ENCODE measurements at places on chromosomes 6 and 20.

DNA sequence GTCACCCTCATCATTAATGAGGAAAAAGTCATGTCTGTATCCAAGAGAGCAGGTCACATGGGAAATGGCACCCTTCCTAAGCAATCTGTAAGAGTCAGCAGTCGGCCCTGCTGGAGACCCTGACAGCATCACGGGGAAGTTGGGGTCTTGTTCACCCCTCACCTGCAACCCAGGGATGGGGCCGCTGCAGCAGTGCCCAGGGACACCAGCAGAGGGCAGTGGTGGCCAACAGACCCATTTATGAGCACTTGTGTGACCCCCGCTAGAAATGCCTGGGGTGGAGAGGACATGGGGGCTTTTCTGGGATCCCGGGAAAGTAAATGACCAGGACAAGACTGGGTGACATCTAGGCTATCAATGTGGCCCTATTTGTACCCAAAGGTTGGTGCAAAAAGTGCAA, 35.9 kb downstream of the ANKRD60 start:
- H3K4me1 ChIP-seq, result no peaks in the 10 kb centered on the region
- DNase-seq, result peak; percentile 14
- peaks cover 3% of the 10 kb centered on the region for H3K27me3 ChIP-seq
- no peak overlapping the region for H3K4me3 ChIP-seq

DNA sequence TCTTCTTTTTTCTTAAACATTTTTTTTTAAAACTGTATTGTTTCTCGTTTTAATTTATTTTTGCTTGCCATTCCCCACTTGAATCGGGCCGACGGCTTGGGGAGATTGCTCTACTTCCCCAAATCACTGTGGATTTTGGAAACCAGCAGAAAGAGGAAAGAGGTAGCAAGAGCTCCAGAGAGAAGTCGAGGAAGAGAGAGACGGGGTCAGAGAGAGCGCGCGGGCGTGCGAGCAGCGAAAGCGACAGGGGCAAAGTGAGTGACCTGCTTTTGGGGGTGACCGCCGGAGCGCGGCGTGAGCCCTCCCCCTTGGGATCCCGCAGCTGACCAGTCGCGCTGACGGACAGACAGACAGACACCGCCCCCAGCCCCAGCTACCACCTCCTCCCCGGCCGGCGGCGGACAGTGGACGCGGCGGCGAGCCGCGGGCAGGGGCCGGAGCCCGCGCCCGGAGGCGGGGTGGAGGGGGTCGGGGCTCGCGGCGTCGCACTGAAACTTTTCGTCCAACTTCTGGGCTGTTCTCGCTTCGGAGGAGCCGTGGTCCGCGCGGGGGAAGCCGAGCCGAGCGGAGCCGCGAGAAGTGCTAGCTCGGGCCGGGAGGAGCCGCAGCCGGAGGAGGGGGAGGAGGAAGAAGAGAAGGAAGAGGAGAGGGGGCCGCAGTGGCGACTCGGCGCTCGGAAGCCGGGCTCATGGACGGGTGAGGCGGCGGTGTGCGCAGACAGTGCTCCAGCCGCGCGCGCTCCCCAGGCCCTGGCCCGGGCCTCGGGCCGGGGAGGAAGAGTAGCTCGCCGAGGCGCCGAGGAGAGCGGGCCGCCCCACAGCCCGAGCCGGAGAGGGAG, 580 bp downstream of the VEGFA start:
- H3K36me3 ChIP-seq, result peaks cover 17% of the 10 kb centered on the region
- peak; percentile 42 for DNase-seq
- H3K4me1 ChIP-seq, result peaks cover 38% of the 10 kb centered on the region
- H3K4me3 ChIP-seq, result peak overlapping the region; percentile 93
- no peaks in the 10 kb centered on the region for H3K27me3 ChIP-seq

GRCh38 chr20:55253781-55254180, 751.5 kb downstream of the CBLN4 start:
- DNase-seq, result no peak
- no peaks in the 10 kb centered on the region for H3K27me3 ChIP-seq

- peaks cover 6% of the 10 kb centered on the region for H3K27me3 ChIP-seq
- no peak overlapping the region for H3K27ac ChIP-seq
- H3K4me1 ChIP-seq, result no peaks in the 10 kb centered on the region
- H3K36me3 ChIP-seq, result no peaks in the 10 kb centered on the region
- DNase-seq, result no peak
- H3K4me3 ChIP-seq, result no peak overlapping the region
These were observed 8.9 kb upstream of the LKAAEAR1 start for GRCh38 chr20:64093013-64093503.

DNA sequence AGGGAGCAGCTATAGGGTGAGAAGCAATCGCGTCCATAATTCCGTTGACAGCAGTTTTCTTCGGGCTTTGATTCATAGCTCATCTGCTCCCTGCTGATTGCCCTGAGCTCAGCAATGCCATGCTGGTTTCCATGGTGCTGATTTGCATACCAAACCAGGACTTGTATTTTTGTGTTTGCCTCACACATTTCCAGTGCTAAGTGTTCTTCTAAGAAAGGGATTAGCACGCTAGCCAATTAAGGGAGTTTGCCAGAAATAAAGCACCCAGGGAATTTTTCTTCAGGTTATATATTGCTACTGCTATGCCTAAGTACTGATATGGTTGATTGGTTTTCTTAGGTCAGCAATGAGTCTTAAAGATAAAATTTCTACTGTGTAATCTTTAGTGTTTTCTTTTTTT, 177.6 kb downstream of the PLCB1 start:
- no peaks in the 10 kb centered on the region for H3K36me3 ChIP-seq
- no peak overlapping the region for H3K27ac ChIP-seq
- peaks cover 7% of the 10 kb centered on the region for H3K4me1 ChIP-seq
- DNase-seq, result no peak
- H3K27me3 ChIP-seq, result peaks cover 12% of the 10 kb centered on the region

DNA sequence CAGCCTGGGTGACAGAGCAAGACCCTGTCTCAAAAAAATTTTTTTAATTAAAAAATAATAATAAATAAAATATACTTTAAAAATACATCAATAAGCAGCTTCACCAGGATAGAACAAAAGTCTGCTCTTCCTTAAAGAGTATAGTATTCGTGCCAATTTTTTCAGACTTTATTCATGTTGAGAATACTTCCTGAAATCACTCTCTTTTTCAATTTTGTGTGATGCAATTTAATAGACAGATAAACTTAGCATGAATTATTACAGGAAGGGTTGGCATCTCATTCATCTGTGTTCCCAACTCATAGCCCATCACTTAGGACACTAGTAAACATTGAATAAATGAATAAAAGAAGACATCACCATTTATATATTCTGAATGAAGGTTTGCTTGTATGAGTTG, 52.4 kb downstream of the IPCEF1 start:
- no peak for DNase-seq
- H3K27ac ChIP-seq, result no peak overlapping the region
- H3K4me1 ChIP-seq, result peaks cover 12% of the 10 kb centered on the region
- peaks cover 35% of the 10 kb centered on the region for H3K27me3 ChIP-seq
- H3K36me3 ChIP-seq, result no peaks in the 10 kb centered on the region

DNA sequence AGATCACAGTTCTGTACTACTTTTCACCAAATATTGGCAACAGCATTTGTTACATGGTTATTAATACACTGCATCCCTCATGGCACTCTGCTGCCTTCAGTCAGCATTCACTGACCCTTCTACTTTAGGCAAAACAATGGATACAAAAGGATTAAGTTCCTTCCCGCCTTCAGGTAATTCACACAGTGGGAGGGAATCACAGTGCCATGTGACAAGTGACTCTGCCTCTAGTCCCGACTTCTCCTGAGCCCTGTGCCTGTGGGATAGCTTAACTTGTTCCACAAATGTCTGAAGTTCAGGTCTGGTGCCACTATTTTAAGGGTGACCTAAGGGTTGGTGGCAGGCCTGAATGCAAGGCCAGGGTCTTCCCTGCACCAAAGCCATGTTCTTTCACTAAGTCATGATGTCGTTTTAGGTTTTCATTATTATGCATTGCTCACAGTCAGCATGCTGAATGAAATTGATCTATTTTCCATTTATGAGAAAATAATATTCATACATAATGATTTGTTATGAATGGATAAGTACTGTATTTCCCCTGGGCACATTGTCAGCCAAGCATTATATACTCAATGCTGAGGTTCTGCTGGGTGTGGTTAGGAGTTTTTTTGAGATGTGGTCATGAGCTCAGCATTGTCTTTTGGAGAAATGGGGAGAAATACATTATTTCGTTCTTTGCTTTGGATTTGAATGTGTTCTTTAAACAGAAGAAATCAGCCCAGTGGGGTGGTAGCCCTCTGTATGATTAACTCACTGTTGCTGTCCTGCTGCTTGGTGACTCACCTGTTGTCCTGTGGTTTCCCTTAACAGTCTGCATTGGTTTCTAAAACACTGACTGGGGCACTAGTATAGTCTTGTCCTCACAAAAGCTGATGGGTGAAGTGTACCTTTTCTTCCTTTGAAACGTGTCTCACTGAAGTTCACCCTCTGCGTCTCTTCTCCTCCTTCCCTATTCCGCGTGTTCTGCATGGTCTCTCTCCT, 66.4 kb downstream of the AFDN start:
- H3K36me3 ChIP-seq, result no peaks in the 10 kb centered on the region
- no peak overlapping the region for H3K27ac ChIP-seq
- no peaks in the 10 kb centered on the region for H3K4me1 ChIP-seq
- H3K4me3 ChIP-seq, result no peak overlapping the region

GRCh38 chr6:111119571-111120329, 32.4 kb downstream of the SLC16A10 start:
- peaks cover 6% of the 10 kb centered on the region for H3K4me1 ChIP-seq
- DNase-seq, result no peak
- no peaks in the 10 kb centered on the region for H3K27me3 ChIP-seq
- no peak overlapping the region for H3K27ac ChIP-seq

- peak overlapping the region; percentile 86 for H3K4me3 ChIP-seq
- H3K36me3 ChIP-seq, result peaks cover 22% of the 10 kb centered on the region
- no peak for DNase-seq
- peak overlapping the region; percentile 88 for H3K27ac ChIP-seq
- peaks cover 44% of the 10 kb centered on the region for H3K4me1 ChIP-seq
These were observed 861 bp downstream of the PCMTD2 start for GRCh38 chr20:64256282-64256935.

DNA sequence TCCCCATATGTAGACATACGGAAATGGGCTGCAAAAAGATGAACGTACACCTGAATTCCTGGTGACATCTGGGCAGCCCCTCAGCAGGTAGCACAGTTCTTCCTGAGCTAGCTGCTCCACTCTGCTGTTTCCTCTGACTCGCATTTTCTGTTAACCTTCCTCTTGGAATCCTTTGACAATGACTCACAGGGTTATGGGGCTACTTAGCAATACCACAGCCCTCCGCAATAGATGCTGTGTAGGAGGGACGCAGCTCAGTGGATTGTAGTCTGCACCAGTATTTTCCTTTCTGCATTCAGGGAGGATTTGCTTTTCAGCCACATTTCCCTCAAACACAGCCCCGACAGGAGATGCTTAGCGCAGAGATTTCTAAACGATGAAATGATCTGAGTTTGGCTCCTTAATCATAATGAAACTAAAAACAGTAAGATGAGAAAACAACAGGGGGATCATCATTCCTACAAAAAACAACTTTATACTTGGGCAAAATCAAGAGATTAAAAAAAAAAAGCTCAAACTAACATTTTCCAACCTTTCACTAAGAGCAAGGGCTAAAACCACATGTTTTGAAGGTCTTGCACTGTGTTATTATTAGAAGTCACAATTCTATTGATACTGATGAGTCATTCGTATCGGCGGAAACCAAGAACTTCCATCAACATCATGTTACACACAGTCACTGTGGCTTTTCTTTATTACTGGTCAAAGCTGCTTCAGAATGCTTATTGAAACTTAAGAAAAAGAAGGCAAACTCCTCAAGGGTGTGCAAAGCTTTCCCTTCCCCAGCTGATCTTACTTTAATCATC, 12.2 kb downstream of the BACH2 start:
- H3K27me3 ChIP-seq, result no peaks in the 10 kb centered on the region
- peak overlapping the region; percentile 90 for H3K27ac ChIP-seq
- peak overlapping the region; percentile 71 for H3K4me3 ChIP-seq
- peaks cover 83% of the 10 kb centered on the region for H3K4me1 ChIP-seq
- peaks cover 56% of the 10 kb centered on the region for H3K36me3 ChIP-seq

- H3K27ac ChIP-seq, result peak overlapping the region; percentile 82
- H3K4me3 ChIP-seq, result peak overlapping the region; percentile 30
- DNase-seq, result no peak
- no peaks in the 10 kb centered on the region for H3K36me3 ChIP-seq
- H3K4me1 ChIP-seq, result peaks cover 15% of the 10 kb centered on the region
These were observed 12.1 kb downstream of the SLC2A4RG start for GRCh38 chr20:63751471-63752271.

- peak overlapping the region; percentile 20 for H3K27ac ChIP-seq
- DNase-seq, result peak; percentile 77
- peaks cover 8% of the 10 kb centered on the region for H3K4me1 ChIP-seq
These were observed 11.4 kb downstream of the KCNK17 start for GRCh38 chr6:39302669-39303424.

DNA sequence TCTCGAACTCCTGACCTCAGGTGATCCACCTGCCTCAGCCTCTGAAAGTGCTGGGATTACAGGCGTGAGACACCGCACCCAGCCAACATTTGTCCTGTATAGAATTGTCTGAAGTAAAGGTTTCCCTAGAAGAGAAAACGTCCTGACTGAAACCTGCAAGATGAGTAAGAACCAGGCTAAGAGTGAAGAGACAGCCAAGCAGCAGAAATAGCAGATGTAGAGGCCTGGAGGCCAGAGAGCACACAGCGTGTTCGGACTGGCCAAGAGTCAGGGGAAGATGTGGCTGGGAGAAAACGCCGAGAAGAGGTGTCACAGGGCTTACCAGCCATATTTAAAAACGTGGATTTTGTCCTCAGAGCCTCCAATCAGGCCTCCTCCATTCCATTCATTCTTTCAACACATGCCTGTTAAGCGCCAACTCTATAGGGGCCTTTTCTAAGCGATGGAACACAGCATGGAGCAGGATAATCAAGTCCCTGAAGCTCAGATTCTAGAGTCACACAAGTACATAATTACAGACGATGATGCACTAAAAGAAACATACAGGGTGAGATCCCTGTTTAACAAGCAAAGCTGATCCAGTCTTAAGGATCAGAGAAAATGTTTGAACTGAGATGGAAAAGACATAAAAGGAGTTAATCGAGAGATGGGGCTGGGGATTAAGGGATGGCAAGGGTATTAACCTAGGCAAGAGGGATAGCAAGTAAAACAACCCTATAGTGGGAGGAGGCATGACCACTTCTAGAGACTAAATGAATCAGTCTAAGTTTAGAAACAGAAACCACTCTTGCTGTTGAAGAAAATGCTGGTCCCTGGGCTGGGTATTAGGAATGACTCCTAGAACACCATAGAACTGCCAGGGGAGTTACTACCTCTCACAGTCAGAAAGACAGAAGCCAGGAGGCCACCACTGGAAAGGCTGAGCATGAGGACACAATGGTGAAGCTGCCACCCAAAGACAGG, 4.8 kb downstream of the ZCCHC3 start:
- no peak for DNase-seq
- H3K4me1 ChIP-seq, result peaks cover 38% of the 10 kb centered on the region
- H3K36me3 ChIP-seq, result peaks cover 42% of the 10 kb centered on the region
- H3K27me3 ChIP-seq, result no peaks in the 10 kb centered on the region

- H3K27me3 ChIP-seq, result no peaks in the 10 kb centered on the region
- no peak overlapping the region for H3K4me3 ChIP-seq
- no peaks in the 10 kb centered on the region for H3K4me1 ChIP-seq
- H3K36me3 ChIP-seq, result no peaks in the 10 kb centered on the region
- DNase-seq, result no peak
These were observed 463.0 kb upstream of the AGPAT4 start for GRCh38 chr6:161736781-161737292.

Measured in activated T-helper 2 cell treated with anti-CD3 and anti-CD28 coated beads, Interferon-gamma antibody, Interleukin-2, Interleukin-4, amounts not matched to agents 10 μg/mL and 5 μg/mL and 100 μg/mL, durations not matched to agents 14 hours and 24 hours and 36 hours (primary cell).